ENCODE measurements at places on chromosomes 1 and 21. TPM values are rescaled to one million over a fixed set of nuclear protein-coding genes. Genes with fewer than 3 reads are reported as not detected.

Gene NPR1
- polyA plus RNA-seq = 57.8 TPM

DNA sequence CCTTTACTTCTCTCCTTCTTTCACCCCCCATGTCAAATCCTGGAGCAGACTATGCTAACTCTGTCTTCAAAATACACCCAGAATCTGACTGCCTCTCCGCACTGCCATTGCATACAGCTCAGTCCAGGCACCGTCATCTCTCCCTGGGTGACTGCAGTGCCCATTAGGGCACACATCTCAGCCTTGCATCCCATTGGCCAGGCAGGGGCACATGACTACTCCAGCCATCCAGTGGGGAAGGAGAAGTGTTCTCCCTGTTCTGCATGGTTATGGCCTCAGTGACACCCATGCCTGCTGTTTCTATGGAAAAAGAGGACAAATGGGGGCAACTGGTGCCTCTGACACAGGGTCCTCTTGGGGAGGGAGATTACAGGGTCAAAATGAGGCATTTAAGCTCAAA is 270.5 kb downstream of the MATN1 start:
- no peaks in the 10 kb centered on the region for H3K4me1 ChIP-seq
- no peaks in the 10 kb centered on the region for H3K27me3 ChIP-seq
- DNase-seq = no peak
- H3K36me3 ChIP-seq = no peaks in the 10 kb centered on the region

Gene AK5
- polyA plus RNA-seq = 2.5 TPM

Gene GCSAML
- not detected for polyA plus RNA-seq

DNA sequence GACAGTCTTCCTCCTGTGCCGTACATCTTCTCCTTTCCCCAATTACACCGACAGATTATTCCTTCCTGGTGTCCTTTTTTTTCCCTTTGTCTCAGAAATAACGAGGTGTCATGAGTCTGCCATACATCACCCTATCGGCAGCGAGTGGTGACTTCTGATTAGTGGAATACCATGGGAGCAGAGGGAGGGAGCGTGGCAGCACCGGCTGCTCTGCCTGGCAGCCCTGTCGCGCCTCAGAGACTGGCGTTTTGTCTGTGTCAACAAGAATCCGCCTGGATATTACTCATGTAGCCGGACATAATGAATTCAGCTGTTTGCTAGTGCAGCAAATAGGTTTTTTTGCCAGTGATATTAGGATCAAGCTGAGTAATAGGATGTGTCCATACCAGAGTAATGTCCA is 51.8 kb downstream of the UTP25 start:
- no peaks in the 10 kb centered on the region for H3K36me3 ChIP-seq
- H3K27me3 ChIP-seq = no peaks in the 10 kb centered on the region
